ENCODE measurements at places on chromosomes 16 and 17. TPM values are rescaled to one million over a fixed set of nuclear protein-coding genes. Genes with fewer than 3 reads are reported as not detected.

Gene FNDC8
- not detected for total RNA-seq

Gene PLA2G10
- not detected for total RNA-seq

Gene KRT27
- total RNA-seq = not detected

Gene TBX6
- total RNA-seq = 0.18 TPM

Gene SOX8
- 0.99 TPM for total RNA-seq

Gene USP31
- 21.3 TPM for total RNA-seq

Gene KRTAP4-5
- not detected for total RNA-seq
